ENCODE measurements at places on chromosomes 12 and 14. TPM values are rescaled to one million over a fixed set of nuclear protein-coding genes. Genes with fewer than 3 reads are reported as not detected.

- H3K4me1 ChIP-seq: peaks cover 4% of the 10 kb centered on the region
- no peaks in the 10 kb centered on the region for H3K36me3 ChIP-seq
- no peak overlapping the region for H3K27ac ChIP-seq
- DNase-seq: no peak
These were observed 120.9 kb upstream of the FOXN3 start for GRCh38 chr14:89537911-89538310.

DNA sequence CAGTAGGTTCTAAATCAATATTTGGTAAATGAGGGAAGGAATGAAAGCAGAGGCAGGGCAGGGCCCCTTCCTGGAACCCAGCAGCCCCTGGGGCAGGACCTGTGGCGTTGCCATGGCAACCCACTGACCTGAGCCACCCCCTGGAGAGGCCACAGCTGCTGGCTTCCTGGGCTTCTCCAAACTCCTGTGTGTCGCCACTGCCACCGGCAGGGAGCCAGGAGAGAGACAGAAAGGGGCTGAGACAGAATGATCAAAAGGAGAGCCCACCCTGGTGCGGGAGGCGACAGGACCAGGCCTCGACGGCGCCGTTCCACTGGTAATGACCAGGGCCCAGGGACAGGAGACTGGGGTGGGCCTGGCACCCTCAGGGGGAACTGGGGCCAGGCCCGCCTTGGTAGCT is 18.2 kb downstream of the RFX4 start:
- no peak for DNase-seq
- H3K4me1 ChIP-seq: no peaks in the 10 kb centered on the region
- H3K4me3 ChIP-seq: no peak overlapping the region
- no peak overlapping the region for H3K27ac ChIP-seq
- H3K36me3 ChIP-seq: no peaks in the 10 kb centered on the region
- H3K27me3 ChIP-seq: no peaks in the 10 kb centered on the region

AICDA gene
- total RNA-seq: 0.94 TPM

NPAS3 gene
- not detected for total RNA-seq
